ENCODE measurements at places on chromosomes 5 and 9.

GRCh38 chr5:124628721-124629596 lies 117.5 kb downstream of the ZNF608 start:
- no peak for DNase-seq

DNA sequence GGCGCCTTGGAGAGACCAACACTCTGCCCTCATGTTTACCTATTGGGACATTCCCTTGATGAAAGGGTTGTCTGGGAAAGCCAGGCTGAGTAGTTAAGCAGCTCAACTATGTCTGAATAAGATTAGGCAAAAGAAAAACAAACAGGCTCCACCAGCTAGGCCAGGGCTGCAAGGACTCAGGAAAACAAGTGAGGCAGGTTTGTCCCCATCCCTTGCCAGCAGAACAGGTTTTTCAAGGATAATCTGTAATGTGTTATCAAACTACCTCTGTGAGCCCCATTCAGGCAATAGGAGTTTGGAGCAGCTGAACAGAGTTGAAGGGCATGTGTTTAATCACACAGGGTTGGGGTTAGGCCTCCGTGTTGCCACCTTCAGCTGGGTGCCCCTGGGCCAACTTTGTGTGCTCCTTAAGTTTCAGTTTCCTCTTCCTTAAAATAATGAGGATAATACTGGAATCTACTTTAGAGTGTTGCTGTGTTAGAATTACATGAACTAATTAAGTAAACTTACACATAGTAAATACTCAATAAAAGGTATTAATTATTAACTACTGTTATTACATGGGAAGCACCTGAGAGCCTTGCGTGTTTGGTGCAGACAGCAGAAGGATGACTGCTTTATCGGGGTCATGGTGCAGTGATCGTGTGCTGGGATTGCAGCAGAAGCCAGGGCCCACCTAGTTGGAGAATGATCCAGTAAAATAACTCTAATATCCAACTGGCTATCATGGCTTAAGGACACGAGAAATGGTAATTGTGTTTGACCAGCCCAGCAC lies 72.1 kb upstream of the ATP10B start:
- DNase-seq, result no peak

- DNase-seq, result no peak
These were observed 19.8 kb downstream of the AKNA start for GRCh38 chr9:114367772-114368569.

- peak; percentile 31 for DNase-seq
These were observed 500.2 kb upstream of the DAP start for GRCh38 chr5:11261241-11261640.

- DNase-seq, result no peak
These were observed 1.6 kb upstream of the CD72 start for GRCh38 chr9:35619800-35620158.

DNA sequence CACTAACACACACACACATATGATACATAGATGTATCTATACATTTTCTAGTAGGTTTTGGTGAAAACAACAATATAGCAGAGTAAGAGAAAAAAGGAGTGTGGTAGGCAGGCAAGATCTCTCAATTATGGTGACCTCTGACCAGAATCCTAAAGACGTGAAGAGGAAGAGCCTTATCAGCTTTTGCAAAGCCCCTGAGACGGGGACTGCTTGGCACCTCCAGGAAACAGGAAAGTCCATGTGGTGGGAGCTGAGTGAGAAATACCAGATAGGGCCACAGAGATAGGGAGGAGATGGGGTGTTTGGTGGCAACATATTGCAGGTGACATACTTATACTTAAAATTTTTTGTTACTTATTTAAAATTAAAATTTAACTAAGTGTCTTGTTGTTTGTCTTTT lies 39.9 kb upstream of the CTXN3 start:
- DNase-seq, result no peak

DNA sequence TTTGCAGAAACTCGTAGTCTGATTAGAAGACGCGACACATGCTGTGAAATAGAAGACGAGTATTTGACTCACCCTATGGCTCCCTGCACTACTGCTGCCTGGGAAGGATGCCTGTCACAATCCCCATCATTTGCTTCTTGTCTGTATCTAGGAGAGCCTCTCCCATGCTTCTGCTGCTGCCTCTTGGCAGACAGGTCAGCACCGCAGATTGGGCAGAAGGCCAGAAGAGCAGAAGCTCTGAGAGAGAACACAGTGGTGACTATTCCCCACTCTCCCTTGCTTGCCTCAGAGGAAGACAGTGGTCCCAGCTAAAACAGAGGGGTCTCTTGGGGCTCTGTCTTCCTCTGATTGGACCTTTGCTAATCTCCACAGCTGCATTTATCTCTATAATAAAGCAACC lies 84.0 kb upstream of the SMIM32 start:
- DNase-seq, result peak; percentile 78

GRCh38 chr5:42751044-42751443 lies 5.6 kb upstream of the CCDC152 start:
- no peak for DNase-seq

- no peak for DNase-seq
These were observed 27.1 kb upstream of the MTMR12 start for GRCh38 chr5:32339878-32340277.

- DNase-seq, result no peak
These were observed 6.8 kb downstream of the PIK3R1 start for GRCh38 chr5:68222310-68222709.

- DNase-seq, result no peak
These were observed 6.8 kb upstream of the SLC2A8 start for GRCh38 chr9:127390248-127390545.

- DNase-seq, result no peak
These were observed 252.9 kb downstream of the MAN2A1 start for GRCh38 chr5:109942646-109943045.
